ENCODE measurements at places on chromosomes 1 and 21. TPM values are rescaled to one million over a fixed set of nuclear protein-coding genes. Genes with fewer than 3 reads are reported as not detected.

The CHIA gene
- not detected for total RNA-seq

DNA sequence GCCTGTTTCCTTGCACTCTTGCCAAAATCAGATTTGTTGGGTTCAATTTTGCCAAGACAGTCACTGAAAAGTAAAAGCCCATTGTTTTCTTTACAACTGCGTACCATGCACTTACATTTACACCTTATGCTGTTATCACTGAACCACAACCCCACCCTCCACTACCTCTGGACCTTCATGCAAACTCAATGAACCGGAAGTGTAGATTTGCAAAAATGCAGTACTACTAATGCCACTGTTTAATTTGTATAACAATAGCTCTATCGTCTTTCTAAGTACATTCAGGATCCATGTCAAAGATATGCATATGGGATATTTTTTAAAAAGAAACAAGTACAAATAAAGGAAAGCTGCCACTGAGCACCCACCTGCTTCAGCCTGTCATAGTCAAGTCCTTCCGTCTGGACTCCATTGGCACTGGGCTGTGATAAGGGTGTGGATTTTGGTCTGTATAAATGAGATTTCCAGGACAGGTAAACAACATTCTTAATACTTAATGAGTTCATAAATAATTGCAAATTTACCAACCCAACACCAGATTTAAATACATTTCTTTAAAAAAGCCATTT lies 72.9 kb upstream of the LBR start:
- no peaks in the 10 kb centered on the region for H3K36me3 ChIP-seq
- peaks cover 3% of the 10 kb centered on the region for H3K4me1 ChIP-seq
- DNase-seq = no peak

- H3K36me3 ChIP-seq = peaks cover 79% of the 10 kb centered on the region
- no peaks in the 10 kb centered on the region for H3K27me3 ChIP-seq
- H3K4me3 ChIP-seq = peak overlapping the region; percentile 96
- peak; percentile 78 for DNase-seq
- peak overlapping the region; percentile 91 for H3K27ac ChIP-seq
Observed at GRCh38 chr1:155261493-155261851, 688 bp downstream of the SCAMP3 start.

- H3K27me3 ChIP-seq = peaks cover 53% of the 10 kb centered on the region
- DNase-seq = no peak
- H3K4me3 ChIP-seq = no peak overlapping the region
- no peak overlapping the region for H3K27ac ChIP-seq
- peaks cover 2% of the 10 kb centered on the region for H3K4me1 ChIP-seq
Observed at GRCh38 chr1:229349463-229350385, 6.9 kb upstream of the CCSAP start.

All from activated CD4-positive, alpha-beta T cell treated with anti-CD3 and anti-CD28 coated beads, Interleukin-2, amount 10 ng/mL, durations not matched to agents 24 days and 14 days (primary cell).